ENCODE measurements at places on chromosomes 3 and 15. TPM values are rescaled to one million over a fixed set of nuclear protein-coding genes. Genes with fewer than 3 reads are reported as not detected.

MINDY4B gene
- total RNA-seq = not detected

ZSCAN2 gene
- total RNA-seq = 4.3 TPM

CXCR6 gene
- not detected for total RNA-seq

GOLGA6L7 gene
- total RNA-seq = not detected

SMAD6 gene
- not detected for total RNA-seq

THRB gene
- total RNA-seq = 4.2 TPM

ASB14 gene
- not detected for total RNA-seq

SENP5 gene
- 30.2 TPM for total RNA-seq

SPTBN5 gene
- 1.1 TPM for total RNA-seq

MYEF2 gene
- 27.6 TPM for total RNA-seq

DNA sequence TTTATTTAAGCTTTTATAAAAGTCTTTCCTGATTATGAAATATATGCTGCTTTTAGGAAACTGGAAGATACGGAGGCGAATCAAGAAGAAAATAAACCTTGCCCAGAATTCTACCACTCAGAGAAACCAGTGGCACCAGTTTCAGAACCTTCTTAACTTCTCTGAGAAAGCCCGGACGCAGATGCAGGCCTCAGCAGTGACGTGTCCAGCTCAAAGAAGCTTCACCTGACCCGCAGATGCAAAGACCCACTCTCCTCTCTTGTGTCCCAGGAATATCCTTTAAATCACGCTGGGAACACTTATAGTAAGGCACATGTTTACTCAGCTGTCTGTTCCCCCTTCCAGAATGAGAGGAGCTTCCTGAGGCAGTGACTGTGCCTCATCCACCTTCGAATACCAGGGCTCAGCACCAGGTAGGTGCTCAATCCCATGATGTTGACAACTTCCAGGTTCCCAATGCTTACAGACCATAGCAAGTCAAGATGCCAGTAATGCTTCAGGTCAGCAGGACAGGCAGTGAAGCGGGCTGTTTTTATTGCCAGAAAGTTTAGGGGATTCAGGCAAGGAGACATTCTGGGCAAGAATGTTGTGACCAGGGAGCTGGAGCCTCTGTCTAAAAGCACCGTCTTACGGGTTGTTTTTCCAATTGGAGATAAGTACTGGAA lies 39.9 kb upstream of the LDHAL6B start:
- peak overlapping the region; percentile 99 for H3K27ac ChIP-seq
- H3K27me3 ChIP-seq = no peaks in the 10 kb centered on the region
- peaks cover 16% of the 10 kb centered on the region for H3K36me3 ChIP-seq
- DNase-seq = no peak
- H3K4me1 ChIP-seq = peaks cover 51% of the 10 kb centered on the region

DNA sequence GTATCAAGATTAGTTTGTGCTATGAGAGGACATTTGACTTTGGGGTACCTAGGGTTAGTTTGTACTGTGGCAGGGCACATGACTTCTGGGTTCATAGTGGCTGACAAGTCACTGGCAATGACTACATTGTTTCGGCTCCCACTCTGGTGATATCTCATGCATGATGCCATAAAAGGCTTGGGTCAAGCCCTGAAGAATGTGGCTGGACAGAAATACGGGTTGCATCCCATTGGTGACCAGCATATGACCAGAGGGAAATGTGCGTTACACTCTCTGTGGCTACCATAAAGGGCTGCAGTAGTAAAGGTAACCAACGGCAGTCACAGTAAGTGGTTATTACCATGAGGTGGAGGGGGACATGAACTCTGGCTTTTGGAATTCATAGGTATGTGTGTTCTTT lies 18.4 kb downstream of the THOC7 start:
- no peak overlapping the region for H3K4me3 ChIP-seq
- no peaks in the 10 kb centered on the region for H3K27me3 ChIP-seq
- no peaks in the 10 kb centered on the region for H3K4me1 ChIP-seq
- no peak overlapping the region for H3K27ac ChIP-seq

DNA sequence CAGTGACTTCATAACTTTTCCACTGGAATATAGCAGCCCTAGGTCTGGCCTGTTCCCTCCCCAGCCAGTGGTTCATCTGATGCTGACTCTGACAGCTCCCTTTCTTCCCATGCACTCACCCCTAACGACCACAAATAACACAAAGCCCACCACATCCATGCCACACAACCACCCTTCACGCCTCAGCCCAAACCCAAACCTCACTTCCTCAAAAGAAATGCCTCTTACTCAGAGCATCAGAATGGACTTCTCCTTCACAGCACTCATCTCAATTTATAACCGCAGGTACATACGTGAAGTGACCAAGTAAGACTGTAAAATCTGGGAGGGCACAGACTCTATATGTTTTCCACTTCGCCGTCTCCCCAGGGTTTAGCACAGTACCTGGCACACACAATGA lies 1.1 kb downstream of the RBSN start:
- H3K4me3 ChIP-seq = peak overlapping the region; percentile 84
- no peak for DNase-seq
- peak overlapping the region; percentile 82 for H3K27ac ChIP-seq
- no peaks in the 10 kb centered on the region for H3K27me3 ChIP-seq
- peaks cover 22% of the 10 kb centered on the region for H3K4me1 ChIP-seq
- peaks cover 30% of the 10 kb centered on the region for H3K36me3 ChIP-seq

- H3K4me1 ChIP-seq = no peaks in the 10 kb centered on the region
- H3K36me3 ChIP-seq = no peaks in the 10 kb centered on the region
- H3K27me3 ChIP-seq = peaks cover 26% of the 10 kb centered on the region
These were observed 524.3 kb downstream of the UNC13C start for GRCh38 chr15:54502416-54503075.

DNA sequence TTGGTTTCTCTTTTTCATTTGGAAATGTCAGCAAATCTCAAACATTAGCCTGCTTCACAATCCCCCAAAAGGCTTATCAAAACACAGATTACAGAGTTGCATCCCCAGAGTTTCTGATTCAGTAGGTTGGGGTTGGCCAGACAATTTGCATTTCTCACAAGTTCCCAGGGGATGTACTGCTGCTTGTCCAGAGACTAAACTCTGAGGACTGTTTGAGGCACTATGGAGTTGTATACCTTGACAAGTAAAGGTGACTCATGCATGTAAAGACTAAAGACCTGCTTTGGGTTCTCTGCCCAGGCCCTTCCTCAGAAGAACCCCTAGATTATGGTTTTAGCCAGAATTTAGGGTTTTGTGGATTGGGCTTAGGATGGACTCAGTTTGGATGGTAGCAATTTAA lies 151.1 kb upstream of the ARHGEF26 start:
- no peaks in the 10 kb centered on the region for H3K27me3 ChIP-seq
- no peaks in the 10 kb centered on the region for H3K4me1 ChIP-seq
- DNase-seq = no peak
- H3K27ac ChIP-seq = no peak overlapping the region

- peak; percentile 49 for DNase-seq
- H3K27me3 ChIP-seq = no peaks in the 10 kb centered on the region
- H3K4me3 ChIP-seq = no peak overlapping the region
- no peaks in the 10 kb centered on the region for H3K36me3 ChIP-seq
- peaks cover 37% of the 10 kb centered on the region for H3K4me1 ChIP-seq
These were observed 8.9 kb upstream of the POLR2M start for GRCh38 chr15:57697588-57697987.

DNA sequence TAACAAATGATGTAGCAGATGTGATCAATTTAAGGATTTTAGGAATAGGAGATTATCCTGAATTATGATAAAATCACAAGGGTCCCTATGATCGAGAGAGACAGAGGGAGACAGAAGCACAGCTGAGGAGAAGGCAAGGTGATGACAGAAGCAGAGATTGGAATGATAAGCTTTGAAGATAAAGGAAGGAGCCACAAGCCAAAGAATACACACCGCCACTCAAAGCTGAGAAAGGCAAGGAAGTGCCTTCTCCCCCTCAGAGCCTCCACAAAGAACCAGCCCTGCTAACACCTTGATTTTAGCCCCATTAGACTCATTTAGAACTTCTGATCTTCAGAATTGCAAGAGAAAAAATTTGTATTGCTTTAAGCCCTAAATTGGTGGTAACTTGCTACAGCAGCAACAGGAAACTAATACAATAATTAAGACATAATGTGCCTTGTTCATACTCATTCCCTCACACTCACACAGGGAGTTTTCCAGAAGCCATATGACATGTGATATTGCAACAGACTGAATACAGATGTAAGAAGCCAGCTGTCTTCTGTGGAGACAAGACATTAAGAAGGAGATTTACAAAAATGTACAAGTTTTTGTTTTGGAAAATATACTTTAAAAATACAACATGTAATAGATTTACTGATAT lies 38.2 kb downstream of the TRANK1 start:
- peak overlapping the region; percentile 88 for H3K27ac ChIP-seq
- peak; percentile 9 for DNase-seq
- H3K36me3 ChIP-seq = no peaks in the 10 kb centered on the region
- H3K4me3 ChIP-seq = peak overlapping the region; percentile 45
- no peaks in the 10 kb centered on the region for H3K27me3 ChIP-seq
- peaks cover 21% of the 10 kb centered on the region for H3K4me1 ChIP-seq

GRCh38 chr3:135109681-135110080 lies 314.6 kb downstream of the EPHB1 start:
- no peaks in the 10 kb centered on the region for H3K27me3 ChIP-seq
- H3K36me3 ChIP-seq = no peaks in the 10 kb centered on the region
- H3K4me1 ChIP-seq = no peaks in the 10 kb centered on the region
- H3K4me3 ChIP-seq = no peak overlapping the region
- no peak overlapping the region for H3K27ac ChIP-seq

DNA sequence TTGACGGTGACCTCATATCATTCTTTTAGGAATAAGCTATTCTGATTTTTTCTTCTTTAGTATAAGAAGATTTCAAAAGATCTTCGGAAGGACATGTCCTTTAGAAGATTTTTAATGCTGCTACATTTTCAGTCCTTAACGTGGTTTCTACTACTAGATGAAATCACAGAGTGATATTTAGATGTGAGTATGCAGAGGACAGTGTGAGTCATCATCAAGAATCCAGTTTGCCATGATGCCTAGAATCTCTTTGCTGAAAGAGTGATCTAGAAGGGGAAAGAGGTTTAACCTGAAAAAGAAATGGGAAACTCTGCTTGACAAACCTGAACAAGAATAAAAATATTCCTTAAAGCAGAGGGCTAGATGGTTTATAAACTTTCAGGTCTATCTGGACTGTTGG lies 43.2 kb downstream of the SLC7A14 start:
- H3K4me3 ChIP-seq = no peak overlapping the region
- peaks cover 7% of the 10 kb centered on the region for H3K27me3 ChIP-seq
- DNase-seq = no peak
- H3K36me3 ChIP-seq = no peaks in the 10 kb centered on the region
- H3K4me1 ChIP-seq = no peaks in the 10 kb centered on the region
- no peak overlapping the region for H3K27ac ChIP-seq

Data from MCF 10A (cell line).